Choroid plexus epithelial cell (primary cell): ENCODE measurements at places on chromosomes 5 and 9.

- DNase-seq = no peak
Observed at GRCh38 chr9:83383034-83383433, 155.2 kb downstream of the FRMD3 start.

DNA sequence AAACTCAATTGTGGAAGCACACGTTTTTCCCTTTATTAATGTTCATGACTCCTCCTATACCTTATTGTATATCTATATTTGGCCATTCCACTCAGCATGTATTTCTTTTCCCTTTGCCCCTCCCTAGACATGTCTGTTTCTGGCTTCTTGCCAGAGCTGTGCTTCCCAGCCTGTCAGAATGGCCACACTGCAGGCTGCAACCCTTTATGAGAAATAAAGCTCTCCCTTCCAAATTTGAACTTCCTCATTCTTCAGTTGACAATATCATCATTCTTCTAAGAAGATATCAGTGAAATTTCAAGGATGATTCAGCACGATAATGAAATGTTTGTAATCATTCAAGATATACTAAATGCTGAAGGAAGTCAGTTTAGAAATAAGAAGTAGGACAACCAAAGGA, 107.6 kb upstream of the PRSS3 start:
- DNase-seq = no peak

- peak; percentile 47 for DNase-seq
Observed at GRCh38 chr5:82918311-82919031, 158.7 kb downstream of the TMEM167A start.

DNA sequence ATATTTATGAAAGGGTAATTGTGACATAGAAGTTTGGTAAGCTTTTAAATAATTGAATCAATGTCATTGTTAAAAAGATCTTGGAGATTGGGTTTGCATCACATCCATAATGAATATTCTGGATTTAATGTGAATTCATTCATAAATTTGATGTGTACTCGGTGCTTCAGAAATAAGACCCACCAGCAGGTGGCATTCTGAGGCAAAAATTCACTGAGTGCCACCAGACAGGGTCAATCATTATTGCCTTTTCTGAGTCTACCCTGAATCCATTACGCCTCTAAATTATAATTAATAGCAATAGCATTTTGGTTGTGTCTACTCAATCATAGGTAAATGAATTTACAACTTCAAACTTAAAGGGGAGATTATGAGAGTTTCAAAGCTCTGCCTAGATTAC, 1.0 kb downstream of the TRPC7 start:
- peak; percentile 15 for DNase-seq

- DNase-seq = no peak
Observed at GRCh38 chr9:134424818-134425217, 98.6 kb downstream of the RXRA start.

GRCh38 chr5:27316271-27316650, 277.9 kb upstream of the CDH9 start:
- DNase-seq = peak; percentile 83

- no peak for DNase-seq
Observed at GRCh38 chr5:153672347-153673090, 182.0 kb downstream of the GRIA1 start.

GRCh38 chr5:67983251-67984110, 232.1 kb upstream of the PIK3R1 start:
- peak; percentile 93 for DNase-seq

- DNase-seq = no peak
Observed at GRCh38 chr9:34510497-34511468, 12.0 kb downstream of the ENHO start.

GRCh38 chr5:155767470-155767869, 559.5 kb upstream of the SGCD start:
- no peak for DNase-seq

DNA sequence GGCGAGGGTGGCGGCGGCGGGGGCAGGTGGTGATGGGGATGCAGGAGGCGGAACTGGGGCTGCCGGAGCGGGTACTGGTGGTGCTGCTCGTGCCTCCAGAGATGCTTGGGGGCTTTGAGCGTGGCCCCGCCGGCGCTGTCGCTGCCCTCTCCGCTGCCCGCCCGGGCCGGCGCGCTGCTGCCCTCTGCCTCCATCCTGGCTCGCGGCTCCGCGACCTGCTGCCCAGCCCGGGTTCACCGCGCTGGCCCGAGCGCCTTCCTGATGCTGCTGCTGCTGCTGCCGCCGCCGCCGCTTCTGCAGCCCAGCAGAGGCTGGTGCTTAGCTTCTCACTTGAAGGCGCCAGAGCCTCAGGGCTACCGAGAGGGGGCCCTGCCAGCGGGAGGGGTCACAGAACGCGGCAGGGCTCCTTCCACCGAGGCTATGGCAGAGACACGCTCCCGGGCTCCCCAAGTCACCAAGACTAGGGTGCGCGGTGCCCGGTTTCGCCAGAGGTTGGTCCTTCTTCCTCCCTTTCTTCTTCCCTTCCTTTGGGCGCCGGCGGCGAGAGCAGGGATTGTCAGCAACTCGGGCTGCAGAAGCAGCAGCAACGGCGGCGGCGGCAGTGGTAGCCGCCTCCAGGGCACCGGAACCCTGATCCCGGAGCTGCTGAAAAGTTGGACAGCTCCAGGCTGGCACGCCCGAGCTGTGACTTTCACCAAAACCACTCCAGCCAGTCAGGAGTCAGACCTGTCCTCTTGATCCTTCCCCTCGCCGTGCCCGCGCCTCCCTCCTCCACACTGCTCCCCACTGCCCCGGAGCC, at the start of gene PDE4D:
Gene PDE4D (minus strand): TSS at position 298 of the 799 bp plus-strand sequence.
- DNase-seq = peak; percentile 65

DNA sequence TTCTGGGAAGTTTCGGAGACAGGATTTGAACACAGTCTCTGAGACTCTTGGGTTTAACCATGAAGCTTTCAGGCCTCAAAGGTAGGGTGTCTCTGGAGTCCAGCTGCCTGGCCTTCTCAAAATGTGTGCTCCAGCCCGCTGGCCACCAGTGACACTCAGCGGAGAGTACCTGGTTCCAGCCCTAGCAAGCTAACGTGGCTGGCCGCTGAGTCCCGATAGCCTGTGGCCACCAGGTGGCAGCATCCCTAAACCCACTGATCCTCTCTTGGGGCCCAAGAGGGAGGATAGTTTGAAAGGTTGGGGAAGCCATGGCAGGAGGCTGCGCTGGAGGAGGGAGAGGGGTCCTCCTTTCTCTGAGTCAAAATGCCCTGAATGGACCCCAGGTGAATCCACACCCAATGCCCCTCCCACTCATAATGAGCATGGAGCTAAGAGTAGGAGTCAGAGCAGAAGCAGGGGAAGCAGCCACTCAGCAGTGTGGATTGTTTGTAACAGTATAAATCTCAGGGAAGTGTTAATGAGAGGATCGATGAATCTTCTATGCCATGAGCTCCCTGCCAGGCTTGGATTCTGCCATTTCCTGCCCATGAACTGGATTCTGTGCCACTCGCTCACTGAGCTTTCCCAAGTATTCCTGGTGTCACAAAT, 5.4 kb upstream of the TIFAB start:
- DNase-seq = peak; percentile 66

DNA sequence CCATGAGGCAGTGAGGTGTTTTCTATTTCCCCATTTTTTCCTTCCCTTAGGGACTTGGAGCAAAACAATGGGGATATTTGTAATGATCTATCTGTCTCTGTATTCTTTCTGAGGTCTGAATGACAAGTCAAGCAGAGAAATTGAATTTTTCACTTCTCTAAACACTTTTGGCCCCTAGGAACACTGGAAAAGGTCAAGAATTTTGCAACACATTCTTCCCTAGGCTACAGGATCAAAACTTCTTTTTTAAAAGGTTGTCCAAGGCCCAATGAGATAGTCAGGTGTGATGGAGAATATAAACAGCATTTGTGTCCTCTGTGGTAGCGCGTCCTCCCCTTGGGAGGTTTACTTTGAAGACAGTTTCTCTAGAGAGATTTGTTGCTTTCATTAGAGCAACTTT, 620.5 kb downstream of the TLR4 start:
- no peak for DNase-seq

DNA sequence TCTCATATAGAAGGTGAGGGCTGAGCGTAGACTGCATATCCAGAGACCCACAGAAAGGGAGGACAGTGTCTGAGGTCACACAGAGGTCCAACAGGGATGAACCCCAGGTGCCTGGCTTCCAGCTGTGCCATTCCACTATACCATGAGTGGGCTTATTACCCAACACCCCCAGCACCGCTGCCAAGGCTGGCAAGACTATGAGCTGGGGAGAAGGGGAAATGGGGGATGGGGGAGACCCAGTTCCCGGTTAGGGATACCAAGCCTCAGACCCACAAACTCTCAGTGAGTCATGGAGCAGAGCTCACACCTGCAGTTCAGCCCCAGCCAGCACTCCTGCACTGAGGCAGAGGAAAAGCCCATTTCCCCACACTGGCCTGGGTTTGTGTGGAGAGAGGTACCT, 106.4 kb downstream of the PSD2 start:
- DNase-seq = no peak

DNA sequence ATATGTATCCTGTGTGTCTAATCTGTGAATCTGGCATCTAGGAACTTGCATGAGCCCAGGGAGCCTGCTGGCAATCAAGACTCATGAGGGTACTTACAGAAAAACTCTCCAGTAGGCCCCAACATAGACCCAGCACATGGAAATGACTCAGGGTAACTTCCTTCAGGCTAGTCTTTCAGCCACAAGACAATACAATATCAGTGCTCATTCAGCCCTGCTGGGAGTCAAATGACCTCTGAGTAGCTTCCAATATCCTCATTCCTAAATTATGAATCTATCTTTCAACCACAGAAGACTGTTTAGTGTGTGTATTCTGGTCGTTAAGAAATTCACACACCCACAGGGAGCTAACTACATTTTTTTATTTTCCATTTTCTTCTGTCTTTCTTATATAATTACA, 1273.0 kb downstream of the EFNA5 start:
- DNase-seq = peak; percentile 99

DNA sequence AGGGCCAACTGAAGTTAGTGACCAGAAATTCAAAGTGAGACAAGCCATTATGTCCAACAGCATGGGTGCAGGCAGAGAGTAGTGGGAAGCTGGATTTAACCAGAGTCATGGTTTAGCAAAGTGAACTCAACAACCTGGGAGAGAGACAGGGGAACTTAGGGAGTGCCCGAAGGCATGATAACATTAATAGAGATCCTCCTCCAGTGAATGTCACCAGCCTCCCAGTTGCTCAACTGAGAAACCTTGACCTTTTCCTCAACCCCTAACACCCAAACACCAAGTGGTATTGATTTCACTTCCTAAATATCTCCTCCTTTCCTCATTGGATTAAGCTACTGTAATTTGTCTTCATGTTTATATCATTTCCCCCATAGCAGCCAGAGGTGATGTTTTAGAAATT, 42.6 kb downstream of the HMGCS1 start:
- DNase-seq = no peak

GRCh38 chr9:94934816-94935328, 208.4 kb downstream of the AOPEP start:
- no peak for DNase-seq
